ENCODE measurements at places on chromosomes 5 and 9.

GRCh38 chr9:99712214-99712613 lies 109.5 kb upstream of the NR4A3 start:
- DNase-seq = no peak

- DNase-seq = no peak
Measured at GRCh38 chr9:121720311-121721057, 69.0 kb downstream of the DAB2IP start.

- DNase-seq = no peak
Measured at GRCh38 chr5:10272053-10272874, 22.2 kb downstream of the CCT5 start.

DNA sequence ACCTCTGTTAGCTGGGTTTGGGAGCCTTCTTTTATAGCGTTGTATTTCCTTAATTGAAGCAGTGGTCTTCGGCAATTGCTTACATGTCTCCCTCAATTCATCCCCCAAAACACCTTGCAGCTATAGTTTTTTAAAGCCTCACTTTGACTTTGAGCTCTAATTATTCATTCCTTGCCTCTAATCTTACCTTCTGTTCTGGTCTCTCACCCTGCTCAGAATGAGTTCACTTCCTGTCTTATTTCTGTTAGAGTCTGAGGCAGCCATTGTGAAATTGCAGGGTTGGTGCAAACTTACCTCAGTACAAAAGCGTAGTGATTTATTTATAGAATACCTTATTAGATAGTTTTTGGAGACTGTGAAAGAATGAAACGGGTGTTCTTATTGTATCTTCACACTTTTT lies 35.0 kb downstream of the AOPEP start:
- no peak for DNase-seq

DNA sequence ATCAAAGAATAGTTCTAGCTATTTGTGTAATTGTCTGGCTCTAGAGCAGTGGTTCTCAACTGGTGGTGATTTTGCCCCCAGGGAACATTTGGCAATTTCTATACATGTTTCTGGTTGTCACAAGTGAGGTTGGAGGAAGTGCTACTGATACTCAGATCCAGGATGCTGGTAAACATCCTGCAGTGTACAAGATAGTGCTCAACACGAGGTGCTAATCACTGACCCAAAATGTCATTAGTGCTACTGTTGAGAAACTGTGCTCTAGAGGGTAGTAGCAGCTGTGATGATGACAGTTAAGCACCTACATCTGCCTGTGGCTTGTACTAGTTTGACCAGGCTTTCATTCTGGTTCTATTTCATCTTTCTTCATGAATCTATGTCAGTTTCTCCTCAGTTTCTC lies 22.1 kb downstream of the LRRC19 start:
- DNase-seq = no peak

- DNase-seq = peak; percentile 18
Measured at GRCh38 chr5:141150224-141150992, 551 bp downstream of the PCDHB6 start.

- DNase-seq = no peak
Measured at GRCh38 chr5:107324071-107324470, 346.7 kb downstream of the EFNA5 start.

GRCh38 chr9:15482146-15482545 lies 28.6 kb downstream of the PSIP1 start:
- no peak for DNase-seq

Measured in NCI-H510A treated with DMSO at 0.1 percent for 48 hours (cell line).